ENCODE measurements at places on chromosomes 2 and 18.

- no peak for DNase-seq
Observed at GRCh38 chr2:203327582-203327900, 653 bp upstream of the ABI2 start.

- DNase-seq: no peak
Observed at GRCh38 chr2:128269063-128269989, 49.3 kb downstream of the HS6ST1 start.

DNA sequence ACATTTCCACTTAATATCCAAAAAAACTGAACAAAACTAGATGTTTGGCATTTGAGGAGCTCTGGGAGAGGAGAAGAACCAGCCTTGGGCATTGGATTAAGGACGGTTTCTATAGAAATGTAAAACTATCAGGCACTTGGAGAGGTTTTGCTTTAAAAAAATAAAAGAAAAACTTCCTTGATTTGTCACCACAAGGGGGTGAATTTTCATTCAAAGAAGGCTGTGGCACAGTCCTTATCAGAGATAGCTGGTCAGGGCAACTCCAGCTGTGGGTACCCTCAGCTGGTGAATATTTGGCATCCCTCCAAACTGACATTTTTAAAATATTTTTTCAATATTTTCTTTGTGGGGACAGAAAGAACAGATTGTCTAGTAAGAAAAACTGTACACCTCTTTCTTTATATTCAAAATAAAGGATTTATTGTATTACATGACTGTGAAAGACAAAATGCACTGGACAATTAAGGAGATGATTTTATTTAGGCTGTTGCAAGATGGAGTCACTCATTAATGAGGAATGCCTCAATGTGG is 46.1 kb upstream of the TBC1D8 start:
- no peak for DNase-seq

GRCh38 chr18:57077786-57078552 is 68.9 kb upstream of the BOD1L2 start:
- no peak for DNase-seq

- DNase-seq: peak; percentile 75
Observed at GRCh38 chr2:238256594-238257104, 16.8 kb upstream of the HES6 start.

GRCh38 chr18:59276047-59276446 is 2.8 kb upstream of the RAX start:
- no peak for DNase-seq

- DNase-seq: no peak
Observed at GRCh38 chr2:105519516-105519915, 120.7 kb upstream of the FHL2 start.

GRCh38 chr2:204357286-204357685 is 188.0 kb upstream of the PARD3B start:
- no peak for DNase-seq

GRCh38 chr2:216015722-216016464 is 2.5 kb upstream of the MREG start:
- peak; percentile 32 for DNase-seq

DNA sequence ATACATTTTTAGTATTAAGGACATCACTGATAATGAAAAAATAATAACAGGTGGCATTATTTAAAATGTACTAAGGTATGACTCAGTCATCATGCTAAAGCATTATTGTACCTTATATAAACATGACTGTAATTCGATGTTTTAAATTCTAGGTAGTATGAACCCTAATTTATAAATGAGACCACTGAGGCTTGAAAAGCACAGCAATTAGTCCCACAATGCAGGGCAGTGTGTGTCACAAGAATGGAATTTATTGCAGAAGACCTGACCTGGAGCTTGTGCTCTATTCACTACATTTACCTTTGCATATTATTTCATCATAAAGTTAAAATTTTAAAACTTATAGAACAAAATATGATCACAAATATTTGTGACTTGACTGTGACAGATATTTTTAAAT is 358.5 kb upstream of the DSEL start:
- DNase-seq: no peak

GRCh38 chr2:45320956-45321355 is 290.1 kb downstream of the SRBD1 start:
- DNase-seq: no peak

DNA sequence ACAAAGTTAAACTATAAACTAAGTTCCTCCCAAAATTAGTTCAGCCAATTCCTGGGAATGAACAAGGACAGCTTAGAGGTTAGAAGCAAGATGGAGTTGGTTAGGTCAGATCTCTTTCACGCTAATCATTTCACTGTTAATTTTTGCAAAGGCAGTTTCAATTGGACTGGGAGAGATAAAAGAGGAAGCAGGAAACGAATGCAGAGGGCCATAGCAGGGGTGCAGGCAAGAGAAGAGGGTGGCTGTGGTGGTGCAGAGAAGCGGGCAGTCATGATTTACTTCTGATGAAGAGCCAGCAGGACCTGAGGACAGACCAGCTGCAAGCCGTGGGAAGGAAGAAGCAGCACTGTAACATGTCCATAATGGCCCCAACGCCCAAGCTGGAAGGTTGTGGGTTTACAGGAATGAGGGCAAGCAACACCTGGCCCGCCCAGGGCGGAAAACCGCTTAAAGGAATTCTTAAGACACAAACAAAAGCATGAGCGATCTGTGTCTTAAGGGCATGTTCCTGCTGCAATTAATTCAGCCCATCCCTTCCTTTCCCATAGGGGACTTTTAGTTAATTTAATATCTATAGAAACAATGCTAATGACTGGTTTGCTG is 4.1 kb upstream of the RMP24 start:
- no peak for DNase-seq

DNA sequence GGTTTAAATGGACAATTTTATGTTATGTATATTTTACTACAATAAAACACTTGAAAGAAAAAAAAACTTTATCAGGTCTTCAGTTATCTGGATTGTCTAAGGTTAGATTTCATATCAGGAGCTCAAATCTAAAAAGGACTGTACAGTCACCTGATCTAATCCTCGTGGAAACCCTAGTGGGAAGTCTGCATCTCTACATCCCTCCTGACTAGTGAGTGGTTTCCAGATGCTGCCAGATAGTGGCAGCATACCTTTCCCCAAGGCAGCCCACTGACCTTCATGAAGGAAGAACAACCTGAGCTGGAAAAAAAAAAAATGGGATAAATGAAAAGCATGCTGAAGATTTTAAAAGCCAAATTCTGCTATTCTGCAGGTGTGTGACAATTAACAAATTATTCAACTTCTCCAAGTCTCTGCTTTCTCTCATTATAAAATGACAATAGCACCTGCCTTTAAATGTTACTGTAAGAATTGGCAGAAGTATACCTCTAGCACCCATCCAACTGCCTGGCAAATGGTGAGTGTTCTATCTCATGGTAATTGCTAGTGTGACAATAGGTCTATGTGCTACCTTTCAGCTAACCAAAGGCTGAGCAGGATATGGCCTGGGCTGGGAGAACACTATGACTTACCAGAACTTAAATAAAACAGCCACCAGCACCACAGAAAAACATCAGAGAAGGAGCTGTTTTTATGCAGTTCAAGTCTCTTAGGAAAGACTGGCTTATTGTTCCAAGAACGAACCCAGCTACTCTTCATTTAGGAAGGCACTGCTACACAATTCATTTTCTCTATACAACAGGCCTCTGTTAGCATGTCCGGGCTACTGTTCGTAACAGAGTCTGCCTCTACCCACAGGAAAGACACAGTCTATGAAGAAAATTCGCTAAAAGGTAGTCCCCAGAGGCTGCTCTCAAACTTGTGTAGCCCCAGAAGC is 8.6 kb downstream of the CLASP1 start:
- DNase-seq: no peak

- DNase-seq: no peak
Observed at GRCh38 chr18:66564236-66564635, 39.7 kb downstream of the CDH19 start.

DNA sequence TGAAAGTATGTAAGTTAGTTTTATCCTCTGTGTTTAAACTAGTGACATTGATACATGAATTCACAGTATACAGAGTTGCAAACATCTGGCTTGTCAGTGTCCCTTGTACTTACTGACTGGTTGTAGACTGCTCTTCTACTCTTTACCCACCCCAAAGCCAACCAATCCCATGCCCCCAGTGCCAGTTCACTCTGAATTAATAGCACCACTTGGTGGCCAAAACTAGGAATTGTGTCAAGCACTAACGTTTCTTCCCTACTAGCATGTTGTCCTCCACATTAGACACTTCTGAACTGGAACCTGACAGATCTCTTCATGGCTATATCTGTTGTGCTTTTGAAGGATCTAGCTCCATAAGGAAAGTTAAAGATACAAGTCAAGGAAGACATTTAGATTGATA is 27.2 kb upstream of the OTX1 start:
- DNase-seq: no peak
